Activated CD8-positive, alpha-beta memory T cell treated with anti-CD3 and anti-CD28 coated beads, Interleukin-2, amount 50 U/mL, for 4 hours (primary cell): ENCODE measurements at places on chromosomes 1 and 21.

DNA sequence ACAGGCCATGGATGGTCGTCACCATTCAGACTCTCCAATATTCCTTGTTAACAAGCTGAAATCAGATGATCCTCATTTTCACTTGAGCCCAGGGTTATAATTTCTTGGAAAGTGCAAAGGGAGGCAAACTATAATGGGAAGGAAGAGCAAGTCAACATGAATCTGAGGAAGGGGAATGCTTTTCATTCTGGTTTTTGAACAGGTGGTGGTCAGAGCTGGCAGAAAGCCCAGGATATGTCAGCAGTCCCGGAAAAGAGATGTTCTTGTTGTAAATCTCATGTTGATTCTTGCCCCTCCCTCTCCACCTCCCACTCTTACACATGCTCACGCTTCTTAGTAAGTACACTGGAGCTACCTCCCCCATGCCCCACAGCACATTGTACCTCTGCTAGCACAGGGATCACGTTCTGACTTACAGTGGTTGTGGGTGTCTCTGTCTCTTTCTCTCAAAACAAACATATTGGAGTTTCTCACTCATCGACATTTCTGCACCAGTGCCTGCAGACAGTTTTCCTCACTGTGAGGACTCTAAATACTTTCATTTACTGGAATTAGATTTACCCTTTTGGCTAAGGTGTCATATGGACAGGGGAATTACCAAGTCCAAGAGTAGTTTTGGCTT lies 77.6 kb downstream of the XCL2 start:
- DNase-seq = peak; percentile 47

GRCh38 chr1:213303286-213303685 lies 252.2 kb downstream of the RPS6KC1 start:
- DNase-seq = no peak

DNA sequence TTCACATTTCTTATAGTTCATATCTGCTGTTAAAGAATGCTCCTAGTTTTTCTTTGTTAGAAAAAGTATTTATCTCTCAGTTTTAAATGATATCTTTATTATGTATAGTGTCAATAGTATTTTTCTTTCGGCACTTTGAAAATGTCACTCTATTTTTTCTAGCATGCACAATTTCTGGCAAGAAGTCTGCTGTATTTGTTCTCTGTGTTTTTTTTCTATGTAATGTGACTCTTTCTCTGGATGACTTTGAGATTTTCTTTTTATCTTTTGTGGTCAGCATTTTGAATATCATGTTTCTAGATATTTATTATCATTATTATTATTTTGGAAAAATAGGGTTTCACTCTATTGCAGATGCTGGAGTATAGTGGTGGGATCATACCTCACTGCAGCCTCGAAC lies 285.2 kb downstream of the PTGER3 start:
- no peak for DNase-seq

- no peak for DNase-seq
Observed at GRCh38 chr1:241596633-241597032, 43.5 kb downstream of the CHML start.

GRCh38 chr1:55284856-55285255 lies 69.7 kb upstream of the USP24 start:
- no peak for DNase-seq

GRCh38 chr1:27445177-27445936 lies 44.6 kb downstream of the WASF2 start:
- DNase-seq = no peak

DNA sequence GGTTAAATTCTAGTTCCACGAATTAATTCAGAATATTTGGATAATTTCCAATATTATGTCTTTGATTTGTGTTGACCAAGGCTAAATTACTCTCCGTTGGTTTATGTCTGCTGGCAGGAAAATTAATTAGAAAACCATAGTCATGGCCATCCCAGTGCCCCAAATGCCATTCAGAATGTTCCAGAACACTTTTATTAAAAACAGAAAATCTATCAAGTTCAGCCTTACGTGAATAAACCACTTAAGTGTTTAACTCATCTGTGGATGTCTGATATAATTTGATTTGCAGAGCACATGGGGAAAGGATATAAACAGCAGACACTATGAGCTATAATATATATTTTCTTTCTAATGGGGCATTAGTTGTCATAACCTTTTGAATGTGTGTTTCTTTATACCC lies 480.7 kb downstream of the MRPL39 start:
- DNase-seq = no peak

GRCh38 chr1:184953600-184954219 lies 20.6 kb downstream of the NIBAN1 start:
- no peak for DNase-seq

- DNase-seq = no peak
Observed at GRCh38 chr1:162019006-162019405, 4.7 kb downstream of the OLFML2B start.

DNA sequence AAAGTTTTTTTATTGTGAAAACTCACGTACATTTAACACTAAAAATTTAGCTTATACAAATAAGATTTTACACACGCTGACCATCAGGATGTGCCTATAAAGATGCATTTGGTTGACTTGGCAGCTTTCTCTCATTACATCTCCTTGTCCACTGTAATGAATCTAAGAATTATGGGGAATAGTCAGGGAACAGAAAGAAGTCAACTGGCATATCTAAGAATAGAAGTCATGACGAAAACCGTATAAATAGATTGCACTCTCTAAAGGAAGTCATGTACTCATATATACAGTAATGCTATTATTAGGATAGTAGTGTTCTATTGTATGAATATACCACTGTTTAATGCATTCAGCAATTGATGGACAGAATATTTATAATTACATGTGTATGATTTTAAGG lies 575.8 kb upstream of the B3GALT2 start:
- no peak for DNase-seq

DNA sequence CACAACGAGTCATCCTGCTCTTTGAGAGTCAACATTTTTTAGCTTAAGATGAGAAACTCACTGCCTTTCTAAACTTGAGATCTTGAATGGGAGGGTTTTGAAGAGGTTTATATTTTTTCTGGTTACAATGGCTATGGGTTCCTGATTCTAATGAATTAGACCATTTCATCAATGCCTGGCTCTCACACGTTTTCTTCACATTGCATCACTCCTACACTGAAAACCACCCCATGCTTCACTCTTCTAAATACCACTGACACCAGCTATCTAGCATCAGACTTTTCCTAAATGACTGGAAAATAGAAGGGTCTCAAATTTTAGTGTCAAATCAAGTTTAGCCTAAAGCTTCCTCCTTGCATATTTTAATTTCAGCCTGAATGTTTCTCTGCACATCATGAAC lies 606.1 kb upstream of the USP24 start:
- DNase-seq = no peak

DNA sequence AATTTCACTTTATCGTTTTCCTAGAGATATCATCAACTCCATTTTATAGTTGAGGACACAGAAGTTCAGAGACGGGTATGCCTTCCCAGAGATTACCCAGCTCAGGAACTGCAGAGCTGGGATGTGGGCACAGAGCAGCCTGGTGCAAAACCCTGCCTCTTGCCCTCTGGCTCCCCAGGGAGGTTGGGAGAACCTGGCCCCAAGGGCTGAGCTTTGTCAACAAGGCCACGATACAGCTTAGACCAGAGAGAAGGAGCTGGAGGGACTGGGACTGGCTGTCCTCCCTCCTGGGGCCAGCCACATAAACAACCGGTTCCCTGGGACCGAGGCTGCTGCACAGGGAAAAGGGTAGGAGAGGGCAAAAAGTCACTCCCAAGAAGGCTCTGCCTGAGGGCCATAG lies 3.8 kb downstream of the RIMS3 start:
- no peak for DNase-seq

DNA sequence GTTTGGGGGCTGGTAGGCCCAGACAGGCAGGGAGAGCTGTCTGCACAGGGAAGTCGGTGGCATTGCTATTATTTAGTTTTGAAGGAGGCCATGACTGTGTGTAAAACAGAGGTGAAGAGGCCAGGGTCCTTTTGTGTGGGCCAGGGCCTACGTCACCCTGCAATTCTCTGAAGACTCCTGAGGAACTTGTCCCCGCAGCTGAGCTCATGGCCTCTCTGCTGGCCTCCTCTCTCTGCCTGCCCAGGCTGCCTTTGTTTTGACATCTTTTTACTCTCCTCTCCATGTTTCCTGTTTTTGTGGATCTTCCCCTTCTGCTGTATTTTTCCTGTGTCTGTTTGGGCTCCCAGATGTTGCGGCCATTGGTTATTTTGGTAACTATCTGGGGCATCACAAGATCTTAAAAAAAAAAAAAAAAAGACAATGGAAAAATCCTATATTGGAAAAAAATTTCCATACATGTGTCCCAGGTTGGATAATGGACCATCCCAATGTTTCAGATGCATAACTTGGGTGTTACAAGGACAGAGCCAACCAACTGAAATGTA lies 280.7 kb downstream of the RPS6KC1 start:
- no peak for DNase-seq

DNA sequence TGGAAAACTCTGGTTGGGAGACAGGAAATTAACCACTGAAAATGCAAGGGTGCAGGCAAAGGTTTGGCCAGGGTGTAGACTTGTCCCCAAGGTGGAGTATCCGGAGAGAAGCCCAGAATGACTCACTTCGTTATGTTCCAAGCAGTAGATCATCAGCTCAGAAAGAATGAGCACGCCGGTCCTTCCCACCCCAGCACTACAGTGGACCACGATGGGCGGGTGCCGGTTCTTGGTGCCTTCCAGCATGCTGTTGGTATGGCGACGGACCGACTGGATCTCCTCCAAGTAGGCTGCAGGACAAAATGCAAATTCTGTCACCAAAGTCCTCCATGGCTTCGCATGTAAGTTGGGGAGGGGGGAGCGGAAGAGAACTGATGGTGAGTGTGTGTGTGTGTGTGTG lies 83.4 kb downstream of the SMYD2 start:
- DNase-seq = no peak

- no peak for DNase-seq
Observed at GRCh38 chr1:39528082-39528481, 36.6 kb downstream of the BMP8A start.

DNA sequence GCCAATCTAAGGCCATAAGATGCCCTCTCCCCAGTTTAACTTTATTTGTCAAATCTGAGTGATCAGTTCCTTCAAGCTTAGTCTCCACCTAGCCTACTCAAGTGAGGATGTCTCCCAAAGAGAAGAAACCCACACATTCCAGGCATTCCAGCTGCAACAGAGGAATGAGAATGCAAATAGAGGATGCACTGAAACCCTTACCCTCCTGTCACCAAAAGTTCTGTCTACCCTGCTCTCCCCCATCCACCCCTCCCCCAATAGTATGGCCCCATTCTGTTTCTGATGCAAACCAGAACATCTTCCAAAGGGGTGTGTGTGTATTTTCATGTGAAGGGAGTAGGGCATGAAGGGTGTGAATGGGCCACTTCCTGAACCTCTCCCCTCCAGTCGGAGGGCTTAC lies 3.0 kb downstream of the DUSP23 start:
- DNase-seq = no peak

- DNase-seq = no peak
Observed at GRCh38 chr21:35026153-35026500, 23.0 kb downstream of the RUNX1 start.

DNA sequence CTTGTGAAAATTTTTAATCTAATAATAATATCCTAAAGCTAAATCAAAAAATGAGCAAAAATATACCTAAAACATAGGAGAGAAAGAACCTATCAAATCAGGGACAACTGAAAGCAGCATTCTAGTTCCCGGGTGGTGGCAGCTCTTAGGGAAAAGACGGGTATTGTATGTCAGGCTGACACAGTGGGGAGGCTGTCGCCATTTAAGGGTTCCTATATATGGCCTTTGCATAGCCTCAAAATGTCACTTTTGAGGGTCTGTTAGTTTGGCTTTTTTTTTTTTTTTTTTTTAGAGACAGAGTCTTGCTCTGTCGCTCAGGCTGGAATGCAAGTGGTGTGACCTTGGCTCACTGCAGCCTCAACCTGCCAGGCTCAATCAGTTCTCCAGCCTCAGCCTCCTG lies 6.0 kb downstream of the CLSTN1 start:
- DNase-seq = no peak

DNA sequence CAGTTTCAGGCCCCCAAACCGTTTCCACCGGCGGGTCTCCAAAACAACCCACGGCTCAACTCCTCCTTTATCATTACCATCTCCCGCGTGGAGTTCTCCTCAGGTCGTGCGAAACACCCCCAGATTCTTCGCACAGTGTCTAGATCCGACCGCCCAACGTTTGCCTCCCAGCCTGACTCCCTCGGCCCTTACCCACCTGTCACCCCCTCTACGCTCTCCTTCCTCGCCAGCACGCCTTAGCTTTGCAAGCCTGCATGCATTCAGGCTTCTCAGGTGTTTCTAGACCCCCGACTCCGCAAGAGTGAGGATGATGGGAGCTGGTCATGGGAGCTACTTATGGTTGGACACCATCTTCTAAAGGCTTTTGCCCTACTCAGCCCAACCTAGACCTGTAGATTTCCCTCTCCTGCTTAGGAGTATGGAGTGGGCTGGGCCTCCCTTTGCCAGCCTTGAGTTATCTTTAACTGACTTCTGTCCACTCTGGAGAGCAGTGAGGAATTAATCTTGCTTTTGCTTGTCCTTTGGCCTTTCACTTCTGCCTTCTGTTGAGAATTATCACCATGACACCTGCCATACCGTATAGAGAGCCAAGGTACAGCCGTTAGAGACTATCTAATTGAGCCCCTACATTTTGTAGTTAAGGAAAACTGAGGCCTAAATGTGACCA lies 865 bp downstream of the ATP5IF1 start:
- DNase-seq = no peak

- no peak for DNase-seq
Observed at GRCh38 chr1:14600405-14601112, 2.1 kb downstream of the KAZN start.

DNA sequence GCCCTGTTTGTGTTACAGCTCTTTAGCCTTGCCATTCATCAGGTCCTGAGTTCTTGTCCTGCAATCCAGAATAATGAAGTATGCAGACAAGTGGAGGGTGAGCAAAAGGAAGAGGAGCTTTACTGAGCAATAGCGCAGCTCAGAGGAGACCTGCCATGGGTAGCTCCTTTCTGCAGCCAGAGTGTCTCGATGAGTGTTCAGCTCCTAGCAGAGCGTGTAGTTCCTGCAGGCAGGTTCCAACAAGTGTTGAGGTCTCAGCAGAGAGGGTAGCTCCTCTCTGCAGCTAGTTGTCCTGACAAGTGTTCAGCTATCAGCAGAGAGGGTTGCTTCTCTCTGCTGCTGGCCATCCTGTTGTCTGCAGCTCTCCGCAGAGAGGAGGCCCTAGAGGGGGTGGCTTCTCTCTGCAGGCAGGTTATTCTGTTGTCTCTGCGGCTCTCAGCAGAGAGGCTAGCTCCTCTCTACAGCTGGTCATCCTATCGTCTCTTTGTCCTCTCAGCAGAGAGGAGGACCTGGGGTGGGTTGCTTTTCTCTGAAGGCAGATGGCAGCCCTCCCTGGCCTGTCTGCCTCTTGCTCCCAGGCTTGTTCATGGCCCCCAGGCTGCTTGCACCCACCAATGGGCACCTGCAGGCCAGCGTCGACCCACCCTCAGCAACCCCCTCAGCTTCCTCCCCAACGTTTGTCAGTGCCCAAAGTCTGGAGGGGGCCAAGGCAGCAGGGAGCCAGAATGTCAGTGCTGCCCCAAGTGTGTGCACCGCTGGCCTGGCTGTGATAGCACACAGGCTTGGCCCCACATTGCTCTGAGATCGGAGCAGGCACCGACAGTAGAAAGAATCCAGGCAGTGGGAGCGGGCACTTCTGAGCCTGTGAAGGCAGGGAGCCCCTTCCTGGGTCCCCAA lies 112.5 kb upstream of the RUNX3 start:
- DNase-seq = no peak
